Stimulated activated CD8-positive, alpha-beta memory T cell treated with anti-CD3 and anti-CD28 coated beads, Interleukin-4, amount 100 ng/mL, for 4 hours (primary cell): ENCODE measurements at places on chromosomes 11 and 22.

DNA sequence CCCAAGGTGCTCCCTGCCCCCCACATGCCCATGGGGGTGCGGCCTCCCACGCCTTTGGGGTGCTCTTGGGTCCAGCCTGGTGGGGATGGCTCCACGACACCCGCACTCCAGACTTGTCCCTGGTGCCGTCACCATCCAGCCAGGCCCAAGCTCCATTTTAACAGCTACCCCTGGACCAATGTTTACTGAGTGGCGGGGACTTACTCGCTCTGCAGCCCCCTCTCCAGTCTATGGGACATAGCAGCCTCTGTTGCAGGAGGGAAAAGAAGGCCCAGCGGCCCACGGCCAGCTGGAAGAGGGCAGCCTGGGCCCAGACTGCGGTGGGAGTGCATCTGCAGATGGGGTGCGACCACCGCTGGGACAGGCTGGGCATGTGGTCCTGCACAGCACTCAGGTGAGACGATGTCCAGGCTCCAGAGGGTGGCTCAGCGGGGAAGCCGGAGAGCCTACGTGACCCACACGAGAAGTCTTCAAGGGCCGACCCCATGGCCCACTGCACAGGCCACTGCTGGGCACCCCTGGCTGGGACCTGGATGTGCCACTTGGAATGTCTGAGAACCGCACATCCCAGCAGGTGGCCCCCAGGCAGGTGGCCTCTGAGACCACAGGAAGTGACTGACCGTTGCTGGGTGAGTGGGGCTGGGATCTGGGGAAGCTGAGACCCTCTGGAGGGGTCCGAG lies 18.1 kb downstream of the IL17REL start:
- no peak for DNase-seq

DNA sequence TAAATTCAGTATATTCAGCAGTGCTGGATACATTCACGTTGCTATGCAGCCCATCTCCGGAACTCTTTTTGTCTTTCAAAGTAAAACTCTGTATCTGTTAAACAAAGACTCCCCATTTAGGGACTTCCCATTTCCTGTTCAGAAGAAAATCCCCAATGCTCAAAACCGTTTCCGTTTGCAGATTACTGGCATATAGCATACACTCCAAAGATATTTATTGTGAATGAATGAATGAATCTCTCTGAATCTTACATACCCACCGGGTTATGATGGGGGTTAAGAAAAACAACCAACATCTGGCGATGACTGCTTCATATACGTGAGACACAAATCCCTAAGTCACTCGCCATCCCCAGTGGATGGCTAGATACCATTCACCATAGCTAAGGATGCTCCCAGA lies 1.6 kb downstream of the THY1 start:
- no peak for DNase-seq

DNA sequence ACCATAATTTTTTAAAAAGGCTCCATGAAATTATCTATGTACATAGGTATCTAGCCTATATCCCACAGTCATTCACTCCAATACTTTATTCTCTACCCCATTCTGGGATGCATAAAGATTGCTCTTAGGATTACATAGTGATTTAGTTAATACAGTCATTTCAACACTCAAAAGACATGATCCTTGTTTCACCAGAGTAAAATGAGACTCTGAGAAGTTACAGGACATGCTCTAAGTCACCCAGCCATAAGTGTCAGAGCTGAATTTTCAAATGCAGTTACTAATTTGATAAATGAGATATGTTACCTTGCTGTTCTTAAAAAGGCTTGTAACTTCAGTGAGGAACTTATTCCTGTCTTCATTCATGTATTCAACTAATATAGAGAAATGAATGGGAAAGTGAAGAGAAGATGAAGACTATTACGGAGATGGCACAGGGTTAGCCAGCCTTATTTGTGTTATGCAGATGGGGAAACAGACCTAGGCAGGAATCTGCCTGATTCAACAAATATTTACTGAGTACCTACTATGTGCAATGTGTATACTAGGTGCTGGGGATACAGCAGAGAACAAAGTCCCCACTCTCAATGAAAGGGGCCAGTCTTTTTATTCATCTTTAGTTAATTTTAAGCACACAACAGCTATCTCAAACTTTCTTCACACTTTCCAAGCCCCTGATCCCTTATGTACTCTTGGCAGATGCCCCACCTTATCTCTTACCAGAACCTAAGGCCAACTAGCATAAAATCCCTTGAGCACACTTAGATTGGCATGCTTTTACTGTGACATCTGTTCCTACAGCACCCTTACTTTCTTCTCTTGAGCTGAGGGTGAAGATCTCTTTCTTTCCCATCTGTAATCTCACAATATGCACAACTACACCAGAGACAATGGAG lies 21.6 kb downstream of the MAPK1 start:
- DNase-seq, result no peak

- peak; percentile 27 for DNase-seq
Observed at GRCh38 chr11:48008951-48009270, 28.6 kb downstream of the PTPRJ start.
